ENCODE measurements at places on chromosomes 4 and X. TPM values are rescaled to one million over a fixed set of nuclear protein-coding genes. Genes with fewer than 3 reads are reported as not detected.

DNA sequence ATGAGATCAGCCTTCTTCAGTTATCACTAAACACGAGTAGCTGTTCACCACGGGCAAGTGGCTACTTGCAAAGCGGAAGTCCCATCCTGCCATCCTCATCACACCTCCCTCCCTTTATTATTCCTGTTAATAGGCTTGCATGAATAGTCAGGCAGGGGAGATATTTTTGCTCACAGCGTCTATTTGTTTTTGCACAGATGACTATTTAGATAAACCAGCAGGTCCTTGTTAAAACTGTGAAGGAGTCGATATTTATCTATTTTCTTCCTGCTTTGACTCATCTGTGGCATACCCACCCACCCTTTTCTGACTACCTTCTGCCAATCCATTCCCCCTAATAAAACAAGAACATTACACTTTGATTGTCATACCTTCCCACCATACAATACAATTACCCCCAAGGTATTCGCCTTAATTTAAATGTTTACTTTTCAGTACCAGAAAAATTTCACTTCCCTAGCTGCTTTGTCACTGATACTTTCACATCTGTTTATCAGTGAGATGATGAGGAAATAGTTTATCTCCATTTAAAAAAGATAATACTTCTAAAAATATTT lies 96.6 kb upstream of the BANK1 start:
- no peak for DNase-seq

DNA sequence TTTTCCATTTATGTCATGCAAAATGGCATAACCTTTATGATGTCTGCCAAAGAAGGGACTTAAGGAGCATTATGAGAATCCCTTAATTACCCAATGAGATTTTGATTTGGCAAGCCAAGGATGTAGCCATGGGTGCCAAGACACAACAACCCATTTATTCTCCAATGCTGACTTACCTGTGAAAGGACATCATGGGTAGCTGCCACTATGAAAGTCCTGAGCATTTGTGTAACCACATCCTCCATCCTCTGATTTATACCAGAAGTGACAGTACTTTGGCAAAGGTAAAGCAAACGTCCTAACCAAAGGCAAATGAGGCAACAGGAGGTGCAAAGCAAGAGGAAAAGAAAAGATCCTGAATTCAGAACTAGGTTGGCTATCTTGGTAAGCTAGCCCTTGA lies 87.3 kb upstream of the EMCN start:
- no peak for DNase-seq

- no peak for DNase-seq
Observed at GRCh38 chr4:138341739-138342415, 99.7 kb upstream of the SLC7A11 start.

DNA sequence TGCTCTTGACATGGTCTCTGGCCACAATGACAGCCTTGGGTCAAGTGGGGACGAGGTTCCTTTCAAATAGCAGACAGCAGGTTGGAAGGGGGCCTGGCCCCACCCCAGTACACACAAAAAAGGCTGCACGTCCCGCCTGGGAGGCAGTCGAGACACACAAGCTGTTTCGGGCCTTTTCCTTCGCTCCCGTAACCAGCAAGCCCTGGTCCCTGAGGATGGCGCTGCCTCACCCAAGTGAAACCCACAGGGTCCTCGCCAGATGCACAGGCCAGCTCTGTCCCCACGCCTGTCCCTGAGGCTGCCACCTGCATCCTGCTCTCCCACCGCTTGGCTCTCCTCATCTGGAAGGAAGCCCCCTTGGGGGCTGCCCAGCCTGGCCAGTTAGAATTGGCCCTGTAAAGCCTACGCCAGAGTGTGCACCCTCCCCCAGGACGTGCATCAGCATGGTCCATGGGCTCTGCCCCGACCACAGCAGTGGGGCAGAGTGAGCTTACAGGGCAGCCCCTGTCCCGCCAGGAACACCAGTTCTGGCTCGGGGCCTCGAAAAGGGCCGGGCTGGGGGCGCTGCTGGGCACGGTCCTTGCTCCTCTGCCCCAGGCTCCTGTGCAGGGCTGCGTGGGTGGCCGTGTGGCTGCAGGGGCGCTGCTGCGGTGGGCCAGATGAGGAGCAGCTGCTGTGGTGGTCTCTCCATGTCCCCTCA lies 2.0 kb downstream of the CPLX1 start:
- DNase-seq: no peak

DNA sequence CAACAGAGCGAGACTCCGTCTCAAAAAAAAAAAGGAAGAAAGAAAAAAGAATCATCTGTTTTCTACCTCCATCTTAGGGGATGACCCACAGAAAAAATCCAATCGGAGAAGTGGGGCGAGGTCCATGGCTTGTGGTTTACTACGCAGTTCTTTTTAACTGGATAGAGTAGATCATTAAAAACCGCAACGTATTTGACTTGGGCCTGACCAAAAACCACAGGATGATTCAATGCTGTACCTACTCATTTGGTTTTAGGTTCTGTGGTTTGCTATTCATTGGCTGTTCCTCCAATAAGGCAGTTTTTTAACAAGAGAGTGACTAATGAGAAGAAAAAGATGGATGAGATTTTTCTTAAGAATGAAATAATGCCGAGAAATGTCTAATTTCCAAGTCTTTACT lies 83.7 kb downstream of the FREM3 start:
- no peak for DNase-seq

- DNase-seq: no peak
Observed at GRCh38 chr4:89009115-89009514, 47.9 kb downstream of the FAM13A start.

Gene ADD1
- total RNA-seq: 389 TPM

DNA sequence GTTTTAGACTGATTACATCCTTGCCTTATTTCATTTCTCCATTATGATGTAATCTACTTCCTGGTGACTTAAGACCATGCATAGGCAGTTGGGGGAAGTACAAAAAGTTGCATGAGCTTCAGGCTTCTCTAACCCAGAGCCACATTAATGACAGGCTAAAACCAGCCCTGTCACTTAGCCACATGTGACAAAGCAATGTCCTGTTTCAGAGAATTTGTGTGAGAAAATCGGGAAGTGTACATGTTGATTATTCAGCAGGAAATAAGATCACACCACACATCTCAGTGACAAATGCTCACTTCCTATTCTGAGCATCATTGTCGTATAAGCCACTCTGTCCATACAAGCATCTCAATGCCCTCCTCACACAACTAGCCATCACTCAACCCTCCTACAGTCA lies 98.5 kb upstream of the MAGEB16 start:
- no peak for DNase-seq

- DNase-seq: no peak
Observed at GRCh38 chr4:152976212-152976761, 40.2 kb downstream of the FHDC1 start.

DNA sequence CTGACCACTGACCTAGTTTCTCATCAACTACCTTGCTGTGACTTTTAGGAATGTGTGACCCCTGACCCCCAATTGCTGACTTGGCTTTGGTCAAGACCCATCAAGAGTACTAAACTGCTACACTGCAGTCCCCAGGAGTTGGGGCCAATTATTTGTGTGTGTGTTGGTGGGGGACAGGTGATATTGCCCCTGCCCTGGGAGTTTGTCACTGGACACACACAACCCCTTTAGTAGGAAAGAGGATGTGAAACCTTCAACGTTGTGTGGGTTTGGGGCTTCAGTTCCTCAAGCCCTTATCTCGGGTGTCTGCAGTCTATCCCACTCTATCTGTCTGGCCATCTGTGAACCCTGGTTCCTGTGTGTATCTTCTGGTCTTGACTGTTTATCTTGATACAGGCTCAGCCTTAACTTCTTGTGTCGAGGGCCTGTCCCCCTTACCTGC lies 6.5 kb downstream of the SASH3 start:
- DNase-seq: no peak

DNA sequence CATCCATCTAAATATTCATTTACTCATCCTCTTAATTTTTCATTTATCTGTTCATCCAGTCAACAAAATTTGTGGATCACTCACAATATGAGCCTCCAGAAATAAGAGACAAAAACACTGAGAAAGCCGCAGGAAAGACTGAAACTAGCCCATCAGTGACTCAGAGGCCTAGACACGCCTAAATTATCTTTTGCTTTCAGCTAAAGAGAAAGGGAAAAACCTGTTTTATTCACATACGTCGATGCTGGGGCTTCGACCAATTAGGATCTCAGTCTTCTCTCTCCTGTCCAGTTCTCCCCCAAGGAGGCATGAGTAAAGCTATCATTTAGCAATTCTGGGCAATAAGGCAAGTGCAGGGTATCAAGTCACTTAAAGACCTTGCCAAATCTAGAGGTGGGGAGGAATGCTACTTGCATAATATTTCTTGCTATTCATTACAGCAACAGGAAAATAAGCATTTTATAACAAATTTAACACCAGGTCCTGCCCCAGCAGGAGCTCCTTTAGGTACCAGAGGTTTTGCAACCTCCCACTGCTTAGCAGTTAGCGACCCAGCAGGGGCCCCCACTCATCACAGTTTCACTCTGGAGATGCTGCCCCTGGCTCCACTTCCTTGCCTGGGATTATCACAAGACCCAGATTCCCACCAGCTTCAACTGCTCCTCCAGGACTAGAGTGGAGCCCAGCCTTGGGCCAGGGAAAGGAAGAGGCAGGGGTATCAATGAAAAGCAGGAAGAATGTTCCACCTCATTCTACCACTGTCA lies 30.1 kb upstream of the TMEM154 start:
- no peak for DNase-seq
